ENCODE measurements at places on chromosomes 1 and 21.

- no peak for DNase-seq
These were observed 12.7 kb downstream of the HNRNPU start for GRCh38 chr1:244851546-244852231.

GRCh38 chr1:182332261-182333060 lies 59.1 kb downstream of the GLUL start:
- no peak for DNase-seq

GRCh38 chr1:12549460-12550349 lies 68.3 kb downstream of the DHRS3 start:
- no peak for DNase-seq

GRCh38 chr21:41709965-41710822 lies 56.7 kb downstream of the RIPK4 start:
- DNase-seq: no peak

DNA sequence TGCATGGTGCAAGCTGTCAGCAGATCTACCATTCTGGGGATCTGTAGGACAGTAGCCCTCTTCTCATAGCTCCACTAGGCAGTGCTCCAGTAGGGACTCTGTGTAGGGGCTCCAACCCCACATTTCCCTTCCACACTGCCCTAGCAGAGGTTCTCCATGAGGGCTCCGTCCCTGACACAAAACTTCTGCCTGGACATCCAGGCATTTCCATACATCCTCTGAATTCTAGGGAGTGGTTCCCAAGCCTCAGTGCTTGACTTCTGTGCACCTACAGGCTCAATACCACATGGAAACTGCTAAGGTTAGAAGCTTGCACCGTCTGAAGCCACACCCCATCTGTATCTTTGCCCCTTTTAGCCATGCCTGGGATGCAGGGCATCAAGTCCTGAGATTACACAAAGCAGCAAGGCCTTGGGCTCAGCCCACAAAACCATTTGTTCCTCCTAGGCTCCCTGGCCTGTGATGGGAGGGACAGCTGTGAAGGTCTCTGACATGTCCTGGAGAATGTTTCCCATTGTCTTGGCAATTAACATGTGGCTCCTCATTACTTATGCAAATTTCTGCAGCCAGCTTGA lies 117.0 kb upstream of the NFIA start:
- DNase-seq: no peak

- no peak for DNase-seq
These were observed 47.0 kb downstream of the ACTL8 start for GRCh38 chr1:17802164-17802563.

DNA sequence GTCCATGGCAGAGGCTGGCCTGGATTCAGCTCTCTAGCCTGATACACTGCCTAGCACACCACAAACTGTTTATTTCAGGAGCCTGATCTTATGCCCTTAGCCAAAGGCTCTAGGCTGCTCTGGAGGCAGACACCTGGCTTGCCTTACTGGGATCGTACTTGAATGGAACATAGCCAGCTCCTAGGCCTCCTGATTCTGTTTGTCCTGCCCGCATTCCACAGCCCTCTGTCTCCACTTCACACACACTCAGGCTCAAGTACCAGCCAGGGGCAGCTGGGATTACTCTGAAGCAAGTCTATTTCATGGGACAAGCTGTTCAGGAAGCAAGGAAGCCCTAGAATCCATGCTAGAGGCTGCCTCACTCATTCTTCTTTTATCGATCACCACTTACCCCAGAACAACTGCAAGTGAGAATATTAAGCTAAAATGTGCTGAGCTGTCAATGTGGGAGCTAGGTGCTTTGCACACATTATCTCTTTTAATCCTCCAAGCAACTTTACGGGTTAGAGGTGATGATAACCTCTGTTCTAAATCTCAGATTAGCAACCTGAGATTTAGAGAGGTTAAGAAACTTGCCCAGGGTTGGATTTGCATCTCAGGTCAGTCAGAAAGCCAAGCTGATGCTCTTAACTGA lies 31.1 kb upstream of the CYP4B1 start:
- no peak for DNase-seq

- no peak for DNase-seq
These were observed 50.9 kb downstream of the SLC44A3 start for GRCh38 chr1:94871031-94871430.

- DNase-seq: no peak
These were observed 1.8 kb upstream of the LHX9 start for GRCh38 chr1:197915260-197915861.

DNA sequence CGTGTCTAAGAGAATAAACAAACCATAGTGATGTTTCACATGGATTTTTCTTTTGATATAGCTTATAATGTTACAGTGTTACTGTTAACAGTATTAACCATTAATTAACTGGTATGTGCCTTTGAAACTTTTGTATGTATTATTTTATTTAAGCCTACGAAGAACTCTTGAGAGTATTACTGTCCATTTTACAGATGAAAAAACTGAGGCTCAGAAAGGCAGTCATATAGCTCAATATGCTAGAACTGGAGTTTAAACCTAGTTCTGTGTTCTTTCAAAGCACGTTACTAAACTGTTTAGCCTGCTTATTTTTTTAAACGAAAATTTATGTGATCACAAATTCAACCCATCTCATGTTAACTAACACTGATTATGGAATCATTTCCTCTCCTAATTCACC lies 83.5 kb downstream of the POU2F1 start:
- no peak for DNase-seq
